ENCODE measurements at places on chromosomes 5 and 9.

GRCh38 chr9:89109666-89110065, 69.0 kb downstream of the SHC3 start:
- DNase-seq = no peak

- DNase-seq = no peak
These were observed 188.8 kb downstream of the MEF2C start for GRCh38 chr5:88694023-88694679.

- no peak for DNase-seq
These were observed 77.3 kb upstream of the ZNF366 start for GRCh38 chr5:72584466-72584865.

GRCh38 chr9:90834828-90835595, 33.4 kb downstream of the SYK start:
- DNase-seq = no peak

DNA sequence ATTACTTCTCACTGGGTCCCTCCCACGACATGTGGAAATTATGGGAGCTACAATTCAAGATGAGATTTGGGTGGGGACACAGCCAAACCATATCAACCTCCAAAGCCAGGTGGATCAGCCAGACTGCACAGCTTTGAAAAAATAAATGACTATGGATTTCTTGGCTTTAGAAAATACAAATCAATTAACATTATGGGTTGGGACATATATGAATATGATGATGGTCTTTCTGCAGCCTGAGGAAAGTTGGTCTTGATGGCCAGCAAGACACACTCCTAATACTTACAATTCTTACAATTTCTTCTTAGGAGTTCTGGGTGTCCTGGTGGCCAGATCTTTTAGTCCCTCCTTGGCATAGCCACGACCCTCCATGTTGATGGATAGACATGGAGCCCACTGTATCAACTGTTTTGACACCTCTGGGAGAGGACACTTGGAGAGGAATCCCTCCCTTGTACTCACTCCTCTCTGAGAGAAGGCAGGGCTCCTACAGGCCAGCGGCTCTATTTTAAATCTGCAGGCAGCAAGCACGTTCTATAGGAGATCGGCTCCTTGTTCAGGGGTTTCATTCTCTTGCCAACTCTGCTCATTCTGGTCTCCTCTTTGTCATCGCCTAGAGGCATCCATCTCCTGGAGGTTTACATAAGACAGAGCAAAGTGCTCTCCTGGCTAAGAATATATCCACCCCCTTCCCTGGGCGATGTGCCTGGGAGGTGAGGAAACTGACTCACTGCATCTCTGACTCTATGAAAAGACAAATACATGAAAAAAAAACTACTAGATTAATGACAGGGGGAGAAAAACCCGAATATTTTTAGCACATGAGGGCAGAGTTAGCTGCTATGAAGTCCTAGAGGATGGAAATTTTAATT, 145.9 kb downstream of the CARTPT start:
- peak; percentile 37 for DNase-seq

DNA sequence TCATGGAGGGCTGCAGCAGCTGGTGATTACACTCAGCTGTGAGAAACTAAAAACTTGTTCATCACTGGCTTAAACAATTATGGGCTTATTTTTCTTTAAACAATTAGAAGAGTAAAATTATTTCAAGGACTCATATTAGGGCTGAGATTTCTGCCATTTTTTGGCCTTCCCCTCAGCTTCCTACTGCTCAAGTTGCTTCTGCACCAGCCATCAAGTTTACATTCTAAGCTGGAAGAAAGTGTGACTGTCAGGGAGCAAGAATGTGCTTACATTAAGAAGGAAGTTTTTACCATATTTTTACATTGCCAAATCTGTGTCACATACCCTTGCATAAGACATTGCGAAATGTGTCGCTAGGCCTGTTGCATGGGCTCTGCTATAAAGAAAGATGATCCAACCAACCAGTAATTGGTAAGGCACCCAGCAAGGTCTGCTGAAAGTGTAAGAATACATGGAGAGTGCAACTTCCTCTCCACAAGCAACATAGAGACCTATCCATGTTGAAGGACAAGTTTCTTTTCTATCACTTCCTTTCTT, 260.3 kb upstream of the CDH10 start:
- DNase-seq = peak; percentile 30

GRCh38 chr5:140221697-140222223, 46.8 kb downstream of the CYSTM1 start:
- DNase-seq = peak; percentile 36

DNA sequence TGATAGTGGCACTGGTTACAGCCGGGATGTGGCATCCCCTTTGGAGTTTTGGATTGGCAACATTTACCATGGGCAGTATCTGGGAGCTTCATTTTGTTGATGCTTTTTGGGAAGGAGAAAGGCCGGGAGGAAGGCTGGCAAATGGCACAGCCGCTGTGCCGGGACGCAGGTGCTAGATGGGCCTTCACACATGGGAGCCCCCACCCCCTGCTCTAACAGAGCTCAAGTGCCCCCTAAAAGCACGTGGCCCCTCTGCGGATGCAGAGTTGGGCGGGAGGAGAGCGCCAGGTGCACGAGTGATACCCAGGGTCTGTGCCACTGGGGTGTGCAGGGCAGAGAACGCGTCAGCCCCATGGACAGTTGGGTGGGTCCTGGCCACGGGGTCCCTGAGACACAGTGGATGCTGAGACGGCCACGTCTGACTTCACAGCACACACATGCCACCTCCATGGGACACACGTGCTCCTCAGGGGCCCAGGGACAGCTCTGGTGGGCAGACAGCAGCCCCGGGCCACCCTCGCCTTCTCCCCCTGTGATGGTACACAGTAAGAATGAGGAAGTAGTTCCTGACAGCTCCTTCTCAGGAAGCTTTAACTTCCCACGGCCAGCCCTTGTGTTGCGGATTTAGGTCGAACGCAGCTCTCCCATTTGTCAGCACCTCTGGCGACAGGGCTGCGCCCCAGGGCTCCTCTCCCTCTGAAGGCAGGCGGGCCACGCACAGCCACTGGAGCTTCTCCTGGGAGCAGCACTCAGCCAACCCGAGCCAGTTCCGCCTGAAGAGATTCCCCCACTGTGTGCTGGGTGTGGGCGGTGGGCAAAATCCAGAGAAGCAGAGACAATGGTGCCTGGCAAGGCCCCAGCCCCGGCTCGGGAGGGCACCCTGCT, 10.8 kb downstream of the SLC9A3 start:
- DNase-seq = no peak

DNA sequence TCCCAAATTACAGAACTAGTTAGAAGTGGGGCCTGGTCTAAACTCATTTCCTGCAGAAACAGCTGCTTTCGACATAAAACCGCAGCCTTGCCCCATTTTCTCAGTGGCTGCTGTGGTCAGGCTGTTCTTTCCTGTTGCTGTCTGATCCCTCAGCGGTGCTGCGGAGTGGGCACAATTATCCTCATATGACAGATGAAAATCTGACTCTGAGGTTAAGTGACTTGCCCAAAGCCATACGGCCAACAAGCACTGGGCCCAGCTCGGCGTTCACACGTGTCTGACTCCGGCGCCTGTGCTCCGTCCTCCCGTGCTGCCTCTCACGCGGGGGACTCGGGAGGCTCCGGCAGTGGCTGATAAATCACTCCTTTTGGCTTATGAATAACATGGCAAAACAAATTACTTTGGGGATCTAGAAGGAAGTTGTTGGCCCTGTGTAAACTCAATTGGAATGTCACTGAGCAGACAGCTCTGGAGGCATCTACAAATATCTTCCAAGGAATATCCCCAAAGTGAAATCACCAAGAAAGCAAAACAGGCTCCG, 142.6 kb upstream of the LMX1B start:
- no peak for DNase-seq

GRCh38 chr5:75324791-75325190, 12.2 kb upstream of the HMGCR start:
- no peak for DNase-seq

- no peak for DNase-seq
These were observed 42.5 kb downstream of the FRMPD1 start for GRCh38 chr9:37693260-37693659.

GRCh38 chr5:95660060-95660459, 13.5 kb downstream of the RFESD start:
- no peak for DNase-seq

DNA sequence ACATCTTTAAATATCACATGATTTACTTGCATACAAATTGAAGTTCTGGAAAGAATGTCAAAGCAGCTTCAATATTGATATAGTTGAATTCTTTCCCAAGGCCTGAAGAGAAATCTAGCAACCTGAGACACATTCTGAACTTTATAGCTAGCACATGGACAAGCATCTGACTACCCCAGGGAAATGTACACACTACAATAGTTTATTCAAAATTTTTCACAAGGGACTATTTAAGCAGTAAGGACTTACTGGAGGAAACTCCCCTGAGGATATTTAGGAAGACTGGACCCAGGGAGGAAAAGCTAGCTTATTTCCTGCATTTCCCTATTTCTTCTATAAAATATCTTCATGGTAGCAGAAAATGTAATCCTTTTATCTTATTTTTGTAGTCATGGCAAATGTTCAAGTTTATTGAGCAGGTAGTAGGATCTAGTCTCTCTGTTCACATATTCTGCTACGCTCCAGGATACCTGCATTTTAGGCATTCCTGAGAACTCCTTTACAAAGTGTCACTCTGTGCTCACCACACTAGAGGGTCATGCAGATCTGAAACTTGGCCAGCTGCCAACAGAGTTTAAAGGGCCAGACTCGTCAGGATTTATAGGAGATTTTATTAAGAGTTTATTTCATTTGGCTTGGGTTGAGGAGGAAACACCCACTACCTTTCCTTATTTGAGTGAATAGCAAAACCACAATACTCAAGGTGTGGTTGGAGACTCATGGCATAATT, 348.4 kb upstream of the FTMT start:
- no peak for DNase-seq

- no peak for DNase-seq
These were observed 175.5 kb downstream of the ANXA1 start for GRCh38 chr9:73327149-73327548.

DNA sequence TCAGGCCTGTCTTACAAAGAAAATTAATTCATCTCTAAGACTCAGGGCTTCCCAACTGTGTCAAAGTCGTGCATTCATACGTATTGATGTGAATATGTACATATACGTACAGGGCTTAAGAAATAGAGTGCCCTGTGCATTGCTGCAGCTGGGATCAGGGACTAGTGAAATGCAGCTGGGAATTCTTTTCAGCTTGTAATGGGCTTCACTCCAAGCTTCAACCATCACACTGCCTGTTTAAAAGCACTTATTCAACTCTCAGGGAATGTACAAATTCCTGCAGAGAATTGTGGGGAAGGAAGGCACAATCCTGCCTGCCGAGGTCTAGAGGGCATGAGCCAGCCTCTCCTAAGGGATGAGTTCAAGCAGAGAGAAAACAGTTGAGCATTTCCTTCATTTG, 59.6 kb upstream of the MAN2A1 start:
- DNase-seq = no peak

- no peak for DNase-seq
These were observed 24.2 kb downstream of the IL9 start for GRCh38 chr5:135871268-135871915.

DNA sequence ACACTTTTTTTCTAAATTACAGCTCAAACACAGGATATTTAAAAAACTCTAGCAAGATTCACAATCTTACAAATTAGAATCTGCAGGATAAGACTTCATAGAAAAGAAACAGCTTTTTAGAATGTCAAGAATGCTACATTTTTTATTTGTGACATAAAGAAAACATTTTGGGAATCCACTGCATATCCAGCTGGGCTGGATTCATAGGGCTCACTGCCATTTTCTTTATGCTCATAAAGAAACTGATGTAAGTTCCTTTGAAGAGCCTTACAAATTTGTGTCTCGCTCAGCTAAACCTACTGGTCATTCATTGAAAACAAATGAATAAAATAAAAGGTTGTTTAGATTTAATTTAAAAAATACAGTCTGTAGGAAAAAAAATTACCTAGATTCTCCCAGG, 332.3 kb downstream of the TRPM3 start:
- no peak for DNase-seq

GRCh38 chr5:107809201-107810034, 138.7 kb upstream of the EFNA5 start:
- DNase-seq = no peak

DNA sequence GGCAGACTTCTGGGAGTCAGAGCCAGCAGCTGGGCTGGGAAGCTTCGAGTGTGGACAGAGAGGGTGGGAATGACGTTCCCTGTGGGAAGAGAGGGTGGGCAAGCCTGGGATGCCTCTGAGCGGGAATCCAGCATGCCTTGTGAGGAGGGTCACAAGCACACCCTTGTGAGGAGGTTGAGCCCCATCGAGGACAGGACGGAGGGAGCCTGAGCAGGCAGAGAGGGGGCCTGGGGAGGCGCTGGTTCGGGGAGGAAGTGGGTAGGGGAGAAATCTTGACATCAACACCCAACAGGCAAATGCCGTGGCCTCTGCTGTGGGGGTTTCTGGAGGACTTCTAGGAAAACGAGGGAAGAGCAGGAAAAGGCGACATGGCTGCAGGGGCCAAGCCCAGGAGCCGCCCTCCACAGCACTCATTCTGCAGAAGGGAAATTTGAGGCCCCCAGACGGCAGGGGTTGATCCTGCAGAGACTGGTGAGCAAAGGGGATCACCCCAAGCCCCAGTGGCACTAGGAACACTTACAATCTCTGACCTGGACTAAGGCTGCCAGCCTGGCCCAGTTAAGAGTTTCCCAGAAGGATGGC, 1.1 kb upstream of the IL13 start:
- DNase-seq = no peak

DNA sequence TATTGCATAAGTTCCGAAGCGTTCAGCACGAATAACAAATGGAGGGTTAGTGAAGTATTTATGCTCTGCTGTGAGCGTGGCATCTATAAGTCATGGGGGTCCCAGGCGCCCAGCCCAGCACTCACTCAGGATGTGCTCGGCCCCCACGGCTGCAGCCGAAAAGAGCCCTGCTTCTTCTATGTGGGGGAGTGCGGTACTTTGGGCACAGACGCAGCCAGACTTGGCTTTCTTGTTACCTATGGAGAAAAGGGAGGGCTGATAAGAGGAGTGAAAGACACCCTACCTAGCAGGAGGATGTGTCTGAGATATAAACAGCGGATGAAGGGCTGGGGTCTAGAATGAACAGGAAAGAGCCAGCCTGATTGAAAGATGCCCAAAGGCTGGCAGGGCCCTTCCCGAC, 51.4 kb downstream of the MRPL36 start:
- DNase-seq = no peak

DNA sequence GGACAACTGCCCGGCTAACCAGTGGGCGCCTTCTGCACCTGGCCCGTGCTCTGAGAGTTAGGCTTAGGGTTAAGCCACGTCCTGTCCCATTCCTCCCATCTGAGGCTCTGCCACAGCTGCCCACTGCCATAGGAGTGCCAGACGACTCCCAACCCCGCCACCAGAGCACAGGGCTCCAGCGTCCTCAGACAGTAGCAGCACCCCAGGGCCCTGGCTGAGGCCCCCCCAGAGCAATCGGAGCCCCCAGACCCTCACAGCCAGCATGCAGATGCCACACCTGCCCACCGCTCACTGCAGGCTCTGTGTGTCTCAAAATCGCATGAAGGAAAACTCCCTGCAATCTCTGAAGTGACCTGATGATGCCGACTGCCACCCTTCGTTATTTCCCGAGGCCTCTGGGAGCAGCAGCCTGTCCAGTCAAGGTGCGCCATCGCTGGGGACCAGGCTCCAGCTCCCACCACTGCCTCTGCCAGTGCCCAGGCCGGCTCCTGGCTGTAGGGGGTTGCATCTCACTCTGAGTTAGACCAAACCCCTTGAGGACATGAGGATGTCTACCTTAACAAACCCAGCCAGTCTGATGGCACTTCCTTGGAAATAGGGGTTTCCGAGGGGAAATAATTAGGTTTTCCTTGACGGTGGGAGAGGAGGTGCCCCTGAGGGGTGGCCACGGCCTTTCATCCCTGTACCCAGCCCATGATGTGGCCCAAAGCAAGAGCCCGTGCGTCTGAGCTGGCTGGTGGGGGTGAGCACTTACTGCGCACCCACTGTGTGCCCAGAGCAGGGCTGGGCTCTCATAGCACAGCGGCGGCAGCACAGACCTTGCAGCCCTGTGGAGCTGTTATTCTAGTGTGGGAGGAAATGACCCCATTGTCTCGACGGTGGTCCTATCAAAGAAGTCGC, 58.0 kb upstream of the RNF130 start:
- no peak for DNase-seq
